Activated CD4-positive, alpha-beta T cell treated with anti-CD3 and anti-CD28 coated beads, Interleukin-2, amount 50 U/mL, for 1 hour (primary cell): ENCODE measurements at places on chromosomes 12 and 14.

- DNase-seq: no peak
These were observed 3.1 kb upstream of the CDCA4 start for GRCh38 chr14:105023791-105024480.

DNA sequence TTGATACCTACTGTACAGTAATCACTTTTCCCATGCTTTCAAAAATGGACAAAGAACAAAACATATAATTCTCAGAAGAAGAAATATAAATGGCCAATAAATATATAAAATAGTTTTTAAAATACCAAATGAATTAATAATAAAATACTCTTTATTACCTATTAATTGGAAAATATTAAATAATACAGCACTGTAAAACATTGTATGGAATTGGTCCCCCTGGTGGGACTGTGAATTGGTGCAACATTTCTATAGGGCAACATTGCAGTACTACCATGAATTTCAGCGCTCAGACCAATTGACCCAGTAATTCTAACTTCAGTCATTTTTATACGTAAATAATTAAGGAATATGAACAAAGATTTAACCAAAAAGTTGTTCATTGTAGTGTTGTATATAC, 162.6 kb downstream of the PELI2 start:
- no peak for DNase-seq

DNA sequence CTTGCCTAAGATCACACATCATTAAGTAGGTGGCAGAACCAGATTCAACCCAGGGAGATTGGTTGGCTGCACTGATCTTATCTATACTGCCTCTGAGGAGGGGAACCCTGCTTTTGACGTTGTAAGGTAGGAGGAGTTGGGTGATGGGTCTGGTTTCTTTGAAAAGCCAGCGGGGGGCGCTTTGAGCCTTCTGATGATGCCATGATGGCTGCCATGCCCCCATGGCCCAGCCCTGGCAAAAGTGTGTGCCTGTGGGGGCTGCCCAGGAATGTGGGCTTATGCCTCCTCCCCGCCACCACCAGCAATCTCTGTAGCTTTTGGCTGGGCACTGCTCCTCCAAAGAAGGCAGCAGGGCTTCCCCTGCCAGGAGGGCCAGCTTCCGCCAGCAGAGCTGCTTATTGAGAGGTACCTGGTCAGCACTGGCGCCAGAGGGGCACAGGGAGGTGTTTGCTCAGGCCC, 224.3 kb downstream of the SLC41A2 start:
- no peak for DNase-seq

DNA sequence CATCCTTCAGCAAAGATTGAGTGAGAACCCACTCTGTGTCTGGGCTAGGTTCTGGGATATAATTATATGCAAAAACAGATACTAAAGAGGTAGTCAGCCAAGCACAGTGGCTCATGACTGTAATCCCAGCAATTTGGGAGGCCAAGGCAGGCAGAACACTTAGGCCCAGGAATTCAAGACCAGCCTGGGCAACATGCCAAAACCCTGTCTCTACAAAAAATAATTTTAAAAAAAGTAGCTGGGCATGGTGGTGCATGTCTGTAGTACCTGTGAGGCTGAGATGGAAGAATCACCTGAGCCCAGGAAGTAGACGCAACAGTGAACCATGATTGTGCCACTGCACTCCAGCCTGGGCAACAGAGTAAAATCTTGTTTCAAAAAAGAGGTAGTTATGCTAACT, 237.5 kb upstream of the HMGA2 start:
- no peak for DNase-seq

DNA sequence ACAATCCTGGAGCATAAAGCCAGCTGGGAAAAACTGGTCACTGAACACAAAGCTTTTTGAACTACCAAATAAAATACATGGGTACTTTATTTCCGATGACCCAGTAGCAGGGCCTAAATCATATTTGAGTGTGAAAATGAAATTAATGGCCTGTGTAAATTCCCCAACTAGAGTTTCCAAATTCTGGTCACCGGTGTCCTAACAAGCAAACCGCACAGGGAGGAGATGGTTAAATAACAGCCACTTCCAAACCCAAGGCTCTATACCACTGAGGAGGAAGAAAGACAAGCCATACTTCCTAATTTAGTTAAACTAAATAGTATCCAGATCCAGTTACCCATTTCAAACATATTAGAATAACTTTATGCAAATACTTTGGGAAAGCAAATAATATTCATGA, 40.1 kb upstream of the DUSP6 start:
- no peak for DNase-seq

DNA sequence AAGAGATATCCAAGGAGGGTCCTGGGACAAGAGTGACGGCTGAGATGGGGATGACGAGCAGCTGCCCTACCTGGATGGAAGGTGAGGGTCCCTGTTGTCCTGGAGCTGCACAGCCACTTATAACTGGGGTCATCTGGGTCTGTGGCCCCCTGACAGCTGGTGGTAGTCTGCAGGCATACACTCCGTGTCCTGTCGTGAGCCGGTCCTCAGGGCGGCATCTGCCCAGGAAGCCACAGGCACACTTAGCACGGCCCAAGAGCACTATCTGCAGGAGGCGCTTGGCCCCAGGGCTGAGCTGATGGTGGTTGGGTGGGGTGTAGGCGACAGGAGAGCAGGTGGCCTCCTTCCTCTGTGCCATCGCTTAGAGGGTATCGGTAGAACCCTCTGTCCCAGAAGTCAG, 248.1 kb downstream of the CACNA1C start:
- DNase-seq: no peak

DNA sequence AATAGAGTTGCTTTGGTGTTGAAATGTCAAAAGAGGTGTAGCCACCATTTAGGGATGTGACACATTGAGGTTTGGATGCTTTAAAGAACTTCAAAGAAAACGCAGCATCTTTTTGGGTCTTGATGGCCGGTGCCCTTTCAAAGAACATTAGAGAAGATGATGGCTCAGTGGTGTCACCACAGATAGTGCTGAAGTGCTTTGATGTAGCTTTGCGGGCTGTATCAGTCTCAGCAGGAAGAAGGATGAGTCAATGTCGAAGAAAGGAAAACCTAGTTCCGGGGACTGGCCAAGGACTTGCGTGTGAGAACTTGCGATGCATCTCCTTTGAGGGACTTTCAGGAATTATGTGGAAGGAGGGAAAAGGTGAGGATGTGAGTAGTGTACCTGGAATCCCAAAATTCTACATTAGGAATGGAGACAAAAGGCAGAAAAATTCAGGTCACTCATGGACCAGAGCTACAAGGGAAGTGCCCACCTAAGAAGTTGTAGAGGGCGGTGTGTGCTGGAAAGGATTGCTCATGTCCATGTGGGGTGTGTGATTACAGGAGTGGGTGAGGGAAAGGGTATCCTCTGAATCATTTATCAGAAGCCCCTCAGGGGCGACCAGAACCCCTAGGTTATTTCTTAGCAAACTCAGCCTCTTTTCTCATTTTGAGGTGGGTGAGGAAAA, 39.7 kb upstream of the GZMB start:
- DNase-seq: peak; percentile 45

GRCh38 chr14:102838501-102838900, 61.3 kb downstream of the TRAF3 start:
- no peak for DNase-seq

DNA sequence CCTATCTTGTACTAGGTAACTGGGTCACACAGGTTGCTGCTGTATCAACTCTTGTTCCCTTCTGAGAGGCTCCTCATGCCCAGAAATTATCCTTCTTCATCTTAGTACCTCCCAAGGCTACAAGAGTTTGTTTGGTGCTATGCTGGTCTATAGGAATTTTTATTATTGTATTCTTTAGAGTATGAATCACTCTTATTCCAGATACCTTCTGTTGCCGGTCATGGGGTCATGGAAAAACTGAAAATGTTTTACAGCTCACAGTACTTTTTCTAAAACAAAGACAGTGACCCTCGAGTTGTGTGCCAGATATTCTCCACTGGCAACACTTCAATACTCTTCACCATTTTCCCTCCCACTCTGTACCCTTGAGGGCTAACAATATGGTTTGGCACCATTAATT, 1598.0 kb upstream of the TMEM132C start:
- no peak for DNase-seq

DNA sequence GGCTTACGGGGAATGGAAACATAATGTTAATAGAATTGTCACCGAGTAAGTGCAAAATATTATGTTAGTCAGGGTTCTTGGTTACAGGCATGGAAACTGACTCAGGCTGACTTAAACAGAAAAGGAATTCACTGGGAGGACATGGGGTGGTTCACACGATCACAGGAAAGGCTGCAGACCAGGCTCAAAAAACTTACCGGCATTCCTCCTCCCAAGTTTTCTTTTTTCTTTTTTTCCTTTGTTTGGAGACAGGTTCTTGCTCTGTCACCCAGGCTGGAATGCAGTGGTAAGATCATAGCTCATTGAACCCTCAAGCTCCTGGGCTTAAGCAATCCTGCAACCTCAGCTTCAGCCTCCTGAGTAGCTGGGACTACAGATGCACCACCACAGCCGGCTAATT, 11.9 kb upstream of the UBE2N start:
- no peak for DNase-seq

DNA sequence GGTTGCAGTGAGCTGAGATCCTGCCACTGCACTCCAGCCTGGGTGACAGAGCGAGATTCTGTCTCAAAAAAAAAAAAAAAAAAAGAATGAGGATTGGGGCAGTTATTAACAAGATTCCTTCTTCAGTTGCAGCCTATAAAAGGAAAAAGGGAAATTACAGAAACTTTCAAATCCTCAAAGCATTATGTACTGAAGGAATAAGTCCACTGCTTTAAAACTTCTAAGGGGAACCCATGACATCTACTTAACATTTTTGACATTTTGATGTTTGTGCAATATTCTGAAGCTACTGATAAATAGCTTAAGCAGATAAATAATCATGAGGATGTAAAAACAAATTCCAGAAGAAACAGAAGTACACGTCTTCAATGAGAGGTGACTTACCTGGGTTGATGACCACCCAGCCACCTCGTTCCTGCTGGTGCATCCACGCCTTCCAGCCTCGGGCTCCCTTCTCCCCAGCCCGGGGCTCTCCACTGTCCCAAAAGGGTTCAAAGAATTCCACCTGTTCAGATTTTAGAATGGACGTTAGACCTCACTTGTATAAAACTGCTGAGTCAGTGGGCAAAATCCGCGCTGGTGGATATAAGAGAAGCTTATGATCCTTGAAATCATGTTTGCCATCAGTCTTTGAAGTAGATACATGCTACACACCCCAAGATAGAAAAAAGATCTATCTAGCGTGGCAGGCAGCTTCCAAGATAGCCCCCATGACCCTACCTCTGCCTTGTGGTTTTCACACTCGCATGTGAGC, 33.7 kb downstream of the NRDE2 start:
- DNase-seq: no peak

DNA sequence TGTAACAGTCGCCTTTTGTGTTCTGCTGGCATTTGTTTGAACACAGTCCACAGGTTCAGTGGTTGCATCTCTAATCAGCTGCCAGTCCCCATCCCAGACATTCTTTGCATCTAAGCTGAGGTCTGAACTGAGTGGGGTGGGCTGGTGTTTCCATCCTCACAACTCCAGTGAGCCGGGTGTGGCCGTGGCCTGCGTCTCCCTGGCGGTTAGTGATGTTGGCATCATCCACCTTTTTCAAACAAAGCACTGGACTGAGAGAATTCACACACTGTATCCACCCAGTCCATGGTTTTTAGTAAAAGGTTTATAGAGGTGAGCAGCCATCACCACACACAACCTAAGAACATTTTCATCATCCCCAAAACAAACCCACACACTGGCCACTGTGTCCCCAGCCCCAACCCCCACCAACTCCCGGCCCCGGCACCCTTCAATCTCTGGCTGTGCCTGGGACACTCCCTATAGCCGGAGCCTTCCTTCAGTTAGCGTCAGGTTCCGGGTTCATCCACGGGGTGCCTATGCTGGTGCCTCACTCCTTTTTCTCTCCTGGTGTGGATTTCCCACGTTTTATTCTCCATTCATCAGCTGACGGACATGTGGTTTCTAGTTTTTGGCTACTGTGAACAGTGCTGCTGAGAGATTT, 6.5 kb downstream of the DDX51 start:
- DNase-seq: no peak

DNA sequence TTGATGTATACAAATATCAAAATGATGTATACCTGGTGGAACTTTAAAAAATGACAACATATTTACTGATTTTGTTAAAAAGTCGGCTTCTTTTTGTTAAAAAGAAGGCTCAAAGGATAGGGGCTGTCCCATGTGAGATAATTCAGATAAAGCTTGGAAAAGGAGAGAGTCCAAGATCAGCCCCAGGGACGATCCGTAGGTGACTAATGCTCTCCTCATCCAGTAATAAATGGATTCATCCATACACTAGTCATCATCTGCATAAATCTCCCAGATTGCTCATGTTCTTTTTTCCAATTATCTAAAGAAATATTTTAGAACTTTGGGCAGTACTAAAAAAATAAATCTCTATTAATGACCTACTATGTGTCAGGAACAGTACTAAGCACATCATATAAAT, 23.4 kb upstream of the FSCB start:
- DNase-seq: no peak

DNA sequence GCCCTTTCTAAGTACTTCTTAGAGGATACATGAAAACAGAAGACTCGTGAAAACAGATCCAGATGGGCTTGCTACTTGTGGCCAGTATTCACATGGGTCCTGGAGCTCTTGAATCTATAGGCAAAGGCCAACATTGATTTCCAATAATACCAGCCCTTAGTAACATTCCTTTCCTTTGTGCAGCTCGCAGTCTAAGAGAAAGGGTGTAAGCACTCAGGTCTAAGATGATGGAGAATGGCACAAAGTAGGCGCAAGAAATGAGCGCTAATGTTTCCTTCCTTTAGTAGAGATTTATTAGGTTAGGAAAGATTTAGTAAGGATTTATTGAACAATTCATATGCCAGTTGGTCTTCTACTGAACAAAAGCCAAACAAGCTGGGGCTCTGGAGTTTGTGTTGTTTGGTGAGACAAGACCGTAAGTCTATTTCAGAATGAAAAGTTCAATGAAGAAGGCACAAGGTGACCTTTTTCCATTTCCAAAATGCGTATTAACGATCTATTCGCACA, 525 bp downstream of the RNU6-8 start:
- no peak for DNase-seq

DNA sequence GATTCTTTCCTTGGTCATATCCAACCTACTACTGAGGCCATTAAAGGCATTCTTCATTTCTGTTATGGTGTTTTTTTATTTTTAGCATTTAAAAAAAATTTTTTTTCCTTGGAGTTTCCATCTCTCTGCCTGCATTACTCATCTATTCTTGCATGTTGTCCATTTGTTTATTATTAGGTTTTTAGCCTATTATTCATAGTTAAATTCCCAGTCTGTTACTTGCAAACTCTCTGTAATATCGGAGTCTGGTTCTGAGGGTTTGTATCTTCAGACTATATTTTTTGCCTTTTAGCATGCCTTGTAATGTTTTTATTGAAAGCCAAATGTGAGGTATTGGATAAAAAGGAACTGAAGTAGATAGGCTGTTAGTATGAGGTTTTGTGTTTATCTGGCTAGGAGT, 284.3 kb downstream of the FUT8 start:
- no peak for DNase-seq

GRCh38 chr12:130017591-130018449, 114.0 kb upstream of the TMEM132D start:
- no peak for DNase-seq
